ENCODE measurements at places on chromosomes 12 and 14.

- no peak for DNase-seq
Measured at GRCh38 chr14:41868396-41868795, 261.7 kb downstream of the LRFN5 start.

GRCh38 chr12:28569698-28570411, 379.6 kb downstream of the CCDC91 start:
- DNase-seq = peak; percentile 51

- DNase-seq = no peak
Measured at GRCh38 chr14:87304404-87304803, 688.6 kb downstream of the GALC start.

DNA sequence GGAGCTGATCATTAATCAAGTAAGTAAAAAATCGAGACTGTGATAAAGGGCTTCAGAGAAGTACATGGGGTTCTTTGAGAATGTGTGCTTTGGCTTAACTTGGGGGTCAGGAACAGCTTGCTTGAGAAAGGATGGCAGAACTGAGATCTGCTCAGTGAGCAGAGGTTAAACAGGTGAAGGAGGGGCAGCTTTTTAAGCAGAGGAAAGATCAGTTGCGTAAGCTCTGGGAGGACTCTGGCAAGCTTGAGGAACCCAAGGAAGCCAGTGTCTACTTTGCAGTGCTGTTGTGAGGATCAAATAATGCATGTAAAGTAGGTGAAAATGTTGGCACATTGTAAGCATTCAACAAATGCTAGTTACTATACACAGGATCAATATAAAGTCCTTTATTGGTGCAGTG, 30.6 kb downstream of the WIF1 start:
- DNase-seq = no peak

GRCh38 chr12:75923964-75924666, 107.5 kb downstream of the PHLDA1 start:
- DNase-seq = no peak

- no peak for DNase-seq
Measured at GRCh38 chr14:62162998-62163589, 400.9 kb downstream of the SNAPC1 start.

- DNase-seq = no peak
Measured at GRCh38 chr12:57263096-57263495, 12.1 kb upstream of the STAC3 start.

DNA sequence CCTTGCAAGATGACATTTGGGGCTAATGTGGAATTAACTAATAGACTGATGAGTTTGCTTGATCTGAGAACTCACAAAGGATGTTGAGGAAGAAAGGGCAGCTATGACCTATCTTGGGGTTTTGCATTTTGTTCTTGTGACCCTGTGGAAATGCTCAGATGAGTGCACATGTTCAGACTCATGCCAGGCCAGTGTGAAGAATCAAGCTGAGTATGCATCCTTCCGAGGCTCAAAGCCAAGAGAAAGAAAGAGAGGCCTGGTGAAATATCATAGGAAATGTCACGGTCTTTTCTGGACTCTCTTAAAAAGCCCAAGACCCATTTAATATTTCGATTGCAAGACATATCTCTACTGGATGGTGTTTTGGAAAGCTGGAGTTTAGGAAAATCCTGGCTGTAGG, 96.3 kb downstream of the CACNA1C start:
- no peak for DNase-seq

GRCh38 chr14:49049711-49050110, 536.5 kb downstream of the RPS29 start:
- DNase-seq = no peak
